Pancreas (tissue), 10 donors: ENCODE measurements at places on chromosomes 2 and 18. TPM values are rescaled to one million over a fixed set of nuclear protein-coding genes. Genes with fewer than 3 reads are reported as not detected.

Gene OSBPL6
- 1.4 TPM for polyA plus RNA-seq

Gene RNF152
- 0.91 TPM for polyA plus RNA-seq

Gene PUM2
- polyA plus RNA-seq: 23.4 TPM

Gene AKAIN1
- 0.91 TPM for polyA plus RNA-seq

Gene PDCD1
- polyA plus RNA-seq: 0.23 TPM

Gene RSAD2
- 1.9 TPM for polyA plus RNA-seq

Gene TXNDC2
- polyA plus RNA-seq: not detected

Gene DAW1
- polyA plus RNA-seq: not detected

Gene COL4A3
- 1.6 TPM for polyA plus RNA-seq

Gene VIL1
- 10.1 TPM for polyA plus RNA-seq

Gene CFAP221
- 13.6 TPM for polyA plus RNA-seq

Gene WIPF1
- polyA plus RNA-seq: 4.7 TPM

Gene RAB11FIP5
- 10.1 TPM for polyA plus RNA-seq

Gene LTBP1
- polyA plus RNA-seq: 1.7 TPM

Gene HYCC2
- polyA plus RNA-seq: 4.2 TPM

Gene DNAJC5G
- 0.34 TPM for polyA plus RNA-seq

Gene REG1A
- 70,084 TPM for polyA plus RNA-seq

Gene SKA1
- 0.15 TPM for polyA plus RNA-seq

Gene ANKRD62
- polyA plus RNA-seq: 0.38 TPM

Gene REEP1
- 4.2 TPM for polyA plus RNA-seq

Gene OST4
- polyA plus RNA-seq: 183 TPM

Gene PSMA8
- not detected for polyA plus RNA-seq

Gene DNAJC27
- polyA plus RNA-seq: 3.6 TPM

Gene UGT1A5
- polyA plus RNA-seq: not detected

Gene RGPD3
- polyA plus RNA-seq: 0.16 TPM

Gene LRATD1
- 7.9 TPM for polyA plus RNA-seq

Gene DLX1
- 0.15 TPM for polyA plus RNA-seq

Gene CPO
- 0.15 TPM for polyA plus RNA-seq

Gene PIEZO2
- polyA plus RNA-seq: 0.38 TPM

Gene HTR2B
- polyA plus RNA-seq: 0.09 TPM

Gene PJVK
- 7.1 TPM for polyA plus RNA-seq

Gene BOLL
- polyA plus RNA-seq: not detected

Gene KIF1A
- 62.9 TPM for polyA plus RNA-seq

Gene PREB
- polyA plus RNA-seq: 73.6 TPM

Gene CHRND
- polyA plus RNA-seq: 0.07 TPM

Gene MOGAT1
- not detected for polyA plus RNA-seq
